GM13977 (cell line): ENCODE measurements at places on chromosomes 13 and 19.

GRCh38 chr19:10149427-10149826 is 29.7 kb upstream of the EIF3G start:
- DNase-seq: no peak

DNA sequence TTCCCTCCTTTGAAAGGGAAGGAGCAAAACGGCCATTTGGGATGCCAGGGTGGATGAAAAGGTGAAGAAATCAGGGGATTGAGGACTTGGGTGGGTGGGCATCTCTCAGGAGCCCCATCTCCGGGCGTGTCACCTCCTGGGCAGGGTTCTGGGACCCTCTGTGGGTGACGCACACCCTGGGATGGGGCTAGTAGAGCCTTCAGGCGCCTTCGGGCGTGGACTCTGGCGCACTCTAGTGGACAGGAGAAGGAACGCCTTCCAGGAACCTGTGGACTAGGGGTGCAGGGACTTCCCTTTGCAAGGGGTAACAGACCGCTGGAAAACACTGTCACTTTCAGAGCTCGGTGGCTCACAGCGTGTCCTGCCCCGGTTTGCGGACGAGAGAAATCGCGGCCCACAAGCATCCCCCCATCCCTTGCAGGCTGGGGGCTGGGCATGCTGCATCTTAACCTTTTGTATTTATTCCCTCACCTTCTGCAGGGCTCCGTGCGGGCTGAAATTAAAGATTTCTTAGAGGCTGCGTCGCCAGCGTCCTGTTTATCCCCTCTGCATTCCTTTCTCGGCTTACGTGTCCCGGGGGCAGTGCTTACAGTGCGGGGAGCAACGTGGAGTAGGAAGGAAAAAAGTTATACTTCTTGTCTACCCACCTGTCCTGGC is 15.2 kb upstream of the S1PR4 start:
- DNase-seq: peak; percentile 92

GRCh38 chr19:10305139-10305806 is 4.3 kb downstream of the ZGLP1 start:
- DNase-seq: no peak

- no peak for DNase-seq
Observed at GRCh38 chr13:114151031-114151430, 18.6 kb upstream of the RASA3 start.

GRCh38 chr19:38852231-38853044 is 2.7 kb upstream of the HNRNPL start:
- no peak for DNase-seq

GRCh38 chr13:110485604-110486003 is 75.9 kb downstream of the RAB20 start:
- no peak for DNase-seq

- DNase-seq: no peak
Observed at GRCh38 chr13:24660023-24660741, 20.0 kb upstream of the ATP12A start.

DNA sequence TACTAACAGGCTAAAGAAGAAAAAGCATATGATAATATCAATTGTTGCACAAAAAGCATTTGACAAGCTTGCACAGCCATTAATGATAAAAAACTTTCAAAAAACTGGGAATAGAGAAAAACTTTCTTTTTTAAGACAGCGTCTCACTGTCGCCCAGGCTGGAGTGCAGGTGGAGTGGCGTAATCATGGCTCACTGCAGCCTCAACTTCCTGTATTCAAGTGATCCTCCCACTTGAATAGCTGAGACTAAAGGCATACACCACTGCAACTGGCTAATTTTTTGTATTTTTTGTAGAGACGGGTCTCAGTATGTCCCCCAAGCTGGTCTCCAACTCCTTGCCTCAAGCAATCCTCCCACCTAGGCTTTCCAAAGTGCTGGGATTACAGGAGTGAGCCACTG is 382.8 kb downstream of the TSHZ3 start:
- no peak for DNase-seq

DNA sequence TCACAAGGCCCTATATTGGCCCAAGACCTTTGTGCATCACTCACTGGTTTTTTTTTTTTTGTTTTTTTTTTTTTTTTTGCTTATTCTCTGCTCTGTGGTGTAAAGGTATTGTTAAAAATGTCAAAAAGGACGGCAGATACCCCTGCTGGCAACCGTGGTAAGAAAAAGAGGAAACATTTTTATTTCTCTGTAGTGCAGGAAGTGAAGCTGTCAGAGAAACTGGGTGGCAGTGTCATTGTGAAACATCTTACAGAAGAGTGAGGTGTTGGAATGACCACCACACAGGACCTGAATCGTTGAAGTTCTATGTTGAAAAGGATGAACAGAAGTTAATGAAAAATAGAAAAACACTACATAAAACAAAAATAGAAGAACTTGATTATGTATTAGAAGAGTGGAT is 346.4 kb downstream of the FGF9 start:
- DNase-seq: no peak

- DNase-seq: no peak
Observed at GRCh38 chr19:48635966-48636858, 967 bp downstream of the DBP start.

DNA sequence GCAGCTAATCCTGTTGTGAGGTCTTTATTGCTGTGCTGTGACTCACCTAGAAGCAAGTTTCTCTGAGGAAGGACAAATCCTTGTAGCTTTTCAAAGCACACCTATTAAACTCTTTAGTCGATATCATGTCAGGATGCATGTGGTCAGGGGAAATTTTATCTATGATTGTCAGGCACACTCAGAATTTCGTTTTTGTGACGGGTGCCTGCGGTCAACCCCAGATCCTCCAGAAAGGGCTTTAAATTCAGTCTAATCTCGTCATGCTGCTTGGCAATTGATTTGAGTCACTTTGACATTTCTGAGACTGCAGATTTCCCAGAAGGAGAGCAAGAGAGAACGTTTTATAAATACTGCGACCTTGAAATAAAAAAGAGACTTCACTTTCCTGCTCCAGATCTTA is 316.9 kb downstream of the FGF9 start:
- no peak for DNase-seq

- DNase-seq: no peak
Observed at GRCh38 chr19:31331536-31331935, 17.7 kb downstream of the TSHZ3 start.

DNA sequence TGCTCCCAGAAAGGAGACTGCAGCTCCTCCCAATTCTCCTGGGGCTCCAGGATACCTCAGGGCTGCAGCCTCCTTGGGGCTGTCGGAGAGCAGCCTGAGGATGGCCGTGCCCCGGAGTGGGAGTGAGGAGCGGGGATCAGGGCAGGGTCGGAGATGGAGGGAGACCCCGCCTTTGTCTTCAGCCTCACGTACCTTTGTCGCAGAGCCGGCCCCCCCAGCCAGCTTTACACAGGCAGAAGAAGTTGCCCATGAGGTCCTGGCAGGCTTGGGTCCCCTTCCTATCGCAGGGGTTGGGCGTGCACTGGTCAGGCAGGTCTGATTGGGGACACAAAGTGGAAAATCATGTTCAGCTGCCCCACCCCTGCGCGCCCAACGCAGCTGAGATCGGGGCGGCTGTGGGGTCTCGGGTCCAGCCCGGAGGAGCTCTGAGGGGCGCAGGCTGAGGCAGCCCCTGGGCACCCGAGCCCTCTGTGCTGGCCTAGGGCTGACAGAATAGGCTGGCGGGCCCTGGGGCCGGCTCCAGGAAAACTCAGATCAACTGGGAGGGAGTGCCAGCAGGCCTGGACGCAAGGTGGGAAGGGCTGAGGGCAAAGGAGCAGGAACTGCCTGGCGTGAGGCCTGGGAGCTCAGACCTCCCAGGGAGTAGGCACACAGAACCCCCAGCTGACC is 24.2 kb downstream of the GAS6 start:
- DNase-seq: no peak
